ENCODE measurements at places on chromosomes 5 and 9.

DNA sequence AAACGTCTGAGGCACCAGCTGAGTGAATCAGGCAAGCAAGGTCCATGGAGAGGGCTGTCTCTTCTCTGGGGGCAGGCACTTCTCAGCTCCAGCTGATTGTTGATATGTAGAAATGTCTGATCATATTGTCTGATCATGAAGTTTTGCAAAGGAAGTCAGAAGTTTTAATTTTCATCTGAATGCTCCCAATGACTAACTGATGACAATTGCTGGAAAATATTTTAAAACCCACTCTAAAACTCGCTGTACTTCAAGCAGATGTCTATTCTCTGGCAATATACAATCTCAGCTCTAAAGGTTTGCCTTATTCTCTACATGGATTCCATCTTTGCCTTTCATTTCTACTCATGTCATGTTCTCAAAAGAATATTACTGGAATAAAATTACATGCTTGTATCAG is 12.7 kb downstream of the PLK2 start:
- DNase-seq, result no peak

DNA sequence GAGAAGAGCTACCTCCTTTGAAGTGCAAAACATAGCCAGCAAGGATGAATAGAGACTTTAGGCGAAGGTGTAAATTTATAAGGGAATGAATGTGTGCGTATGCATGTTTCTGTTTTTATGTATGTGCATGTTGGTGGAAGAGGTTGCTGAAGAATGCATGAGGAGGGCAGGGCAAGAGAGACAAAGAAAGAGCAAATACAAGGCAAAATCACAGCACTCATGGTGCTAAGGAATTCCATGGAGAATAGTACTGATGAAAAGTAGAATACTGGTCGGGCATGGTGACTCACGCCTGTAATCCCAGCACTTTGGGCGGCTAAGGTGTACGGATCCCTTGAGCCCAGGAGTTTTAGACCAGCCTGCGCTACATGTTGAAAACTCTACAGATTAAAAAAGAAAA is 762.1 kb upstream of the PTPRD start:
- no peak for DNase-seq

- no peak for DNase-seq
These were observed 283.2 kb upstream of the CLINT1 start for GRCh38 chr5:158142156-158142555.

DNA sequence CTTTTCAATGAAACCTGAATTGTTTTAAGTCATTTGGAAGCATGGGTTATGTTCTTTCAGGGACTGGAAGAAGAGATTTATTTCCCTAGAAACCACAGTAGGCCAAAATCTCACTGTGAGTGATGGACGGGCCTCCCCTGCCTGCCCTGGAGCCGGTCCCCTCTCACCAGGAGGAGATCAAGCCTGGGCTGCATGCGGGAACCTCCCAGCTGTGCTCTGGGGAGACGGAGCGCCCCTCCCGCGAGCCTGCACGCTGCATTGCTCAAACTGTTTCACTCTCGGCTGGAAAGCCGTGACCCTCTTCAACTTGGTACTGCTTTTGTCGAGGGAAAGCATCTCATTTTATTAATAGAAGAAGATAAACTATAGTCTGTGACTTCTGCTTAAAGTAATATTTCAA is 85.4 kb downstream of the IRX2 start:
- no peak for DNase-seq

Measured in D341Med (cell line).